ENCODE measurements at places on chromosomes 7 and 10.
A peak's percentile ranks its signal among the peaks of the same experiment; 100 is the strongest.

DNA sequence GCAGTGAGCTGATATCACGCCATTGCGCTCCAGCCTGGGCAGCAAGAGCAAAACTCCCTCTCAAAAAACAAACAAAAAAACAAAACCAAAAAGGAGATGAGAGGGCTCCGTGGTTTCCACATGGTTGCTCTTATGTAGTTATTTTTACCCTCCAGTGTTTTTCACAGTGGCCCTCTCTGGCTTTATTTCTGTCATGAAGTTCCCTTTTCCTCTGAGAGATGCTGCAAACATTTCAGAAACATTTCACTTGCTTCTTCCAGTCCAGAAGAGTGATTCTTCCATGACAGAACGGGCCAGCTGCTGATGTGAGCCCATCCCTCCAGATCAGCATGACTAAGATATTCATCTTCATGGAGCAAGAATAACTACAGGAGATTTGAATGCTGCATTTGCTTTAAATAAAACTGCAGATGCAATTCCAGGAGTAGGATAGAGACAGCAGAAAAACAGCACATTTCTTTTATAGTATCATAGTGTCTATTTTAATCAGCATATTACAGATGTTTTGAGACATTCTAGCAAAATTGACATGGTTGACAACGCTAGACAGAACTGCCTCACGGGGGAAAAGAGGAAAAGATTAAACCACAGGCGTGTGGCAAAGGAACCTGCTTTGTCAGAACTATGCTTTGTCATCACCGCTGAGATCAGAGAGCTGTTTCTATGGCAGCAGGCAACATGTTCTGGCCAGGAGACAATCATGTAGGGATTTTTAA is 40.3 kb downstream of the NRCAM start:
- peak; percentile 29 for DNase-seq

DNA sequence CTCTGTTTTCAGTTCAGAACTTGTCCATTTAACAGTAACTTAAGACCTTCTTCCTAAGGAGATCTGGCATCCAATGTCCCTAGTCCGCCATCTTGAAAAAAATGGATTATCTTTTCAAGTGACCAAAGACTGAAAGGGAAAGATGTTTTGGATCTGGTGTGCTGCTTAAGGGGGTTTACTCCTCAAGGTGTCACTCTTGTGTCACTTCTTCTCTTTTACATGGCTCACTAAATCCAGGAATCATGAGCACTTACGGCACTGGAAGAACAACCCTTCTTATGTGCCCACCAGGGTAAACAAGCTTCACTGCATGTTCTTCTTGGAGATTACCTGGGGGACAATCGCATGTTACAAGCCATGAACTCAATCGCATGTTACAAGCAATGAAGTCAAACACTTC is 43.7 kb downstream of the ANXA8 start:
- DNase-seq: no peak

GRCh38 chr7:108592646-108593201 is 23.1 kb downstream of the DNAJB9 start:
- DNase-seq: peak; percentile 63

GRCh38 chr7:20224025-20224424 is 6.8 kb upstream of the MACC1 start:
- no peak for DNase-seq

- DNase-seq: no peak
Measured at GRCh38 chr10:127033216-127034033, 128.2 kb downstream of the DOCK1 start.

- no peak for DNase-seq
Measured at GRCh38 chr7:73717025-73717807, 2.3 kb downstream of the STX1A start.

DNA sequence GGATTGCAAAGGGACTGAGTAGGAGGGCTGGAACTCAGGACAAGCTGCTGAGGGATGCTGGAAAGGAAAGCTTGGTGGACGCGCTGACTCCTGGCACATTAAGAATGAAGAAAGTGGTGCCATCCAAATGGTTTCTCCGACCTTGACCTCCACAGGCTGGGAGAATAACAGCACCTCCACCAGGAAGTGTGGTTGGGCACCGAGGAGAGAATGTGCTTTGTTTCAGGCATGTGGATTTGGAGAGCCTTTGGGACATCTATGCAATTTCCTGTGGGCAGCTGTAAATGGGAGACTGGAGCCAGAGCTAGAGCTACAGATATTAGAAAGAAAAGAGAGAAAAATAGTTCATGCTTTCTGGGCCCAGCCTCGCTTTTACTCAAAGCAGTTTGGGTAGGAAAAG is 29.8 kb upstream of the HABP2 start:
- DNase-seq: no peak

- DNase-seq: no peak
Measured at GRCh38 chr10:25639646-25640045, 294.4 kb upstream of the MYO3A start.

GRCh38 chr7:42115795-42116194 is 121.2 kb downstream of the GLI3 start:
- no peak for DNase-seq

DNA sequence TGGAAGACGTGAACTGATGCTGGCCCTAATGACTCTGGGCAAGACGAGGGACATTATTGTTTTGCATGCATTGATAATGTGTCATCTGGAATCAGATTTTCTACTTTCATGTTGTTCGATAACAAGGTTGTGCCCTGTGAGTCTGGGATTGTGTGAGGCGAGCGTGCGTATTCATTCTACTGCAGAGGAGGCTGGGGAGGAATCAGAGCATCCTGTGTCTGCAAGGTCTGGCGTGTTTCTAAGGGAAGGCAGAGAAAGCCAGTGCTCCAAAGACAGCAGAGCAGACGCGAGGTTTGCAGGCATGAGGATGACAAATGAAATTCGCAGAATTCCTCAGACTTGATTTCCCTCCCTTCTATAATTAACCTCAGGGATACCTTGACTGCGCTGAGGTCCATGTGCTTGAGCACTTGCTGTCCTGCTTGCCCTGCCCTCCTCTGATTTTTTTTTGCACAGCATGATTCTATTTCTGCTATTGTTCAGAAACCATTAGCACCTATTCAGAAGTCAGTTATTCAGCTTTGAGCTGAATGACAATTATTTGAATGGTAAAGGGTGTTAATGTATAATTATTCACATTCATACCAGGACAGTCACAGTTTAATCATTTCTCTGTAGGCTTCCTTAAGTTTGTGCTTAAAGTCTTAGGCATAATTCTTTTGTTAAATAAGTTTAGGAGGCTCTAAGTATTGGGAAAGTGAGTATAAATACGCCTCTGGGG is 233.6 kb downstream of the EBF3 start:
- DNase-seq: no peak

DNA sequence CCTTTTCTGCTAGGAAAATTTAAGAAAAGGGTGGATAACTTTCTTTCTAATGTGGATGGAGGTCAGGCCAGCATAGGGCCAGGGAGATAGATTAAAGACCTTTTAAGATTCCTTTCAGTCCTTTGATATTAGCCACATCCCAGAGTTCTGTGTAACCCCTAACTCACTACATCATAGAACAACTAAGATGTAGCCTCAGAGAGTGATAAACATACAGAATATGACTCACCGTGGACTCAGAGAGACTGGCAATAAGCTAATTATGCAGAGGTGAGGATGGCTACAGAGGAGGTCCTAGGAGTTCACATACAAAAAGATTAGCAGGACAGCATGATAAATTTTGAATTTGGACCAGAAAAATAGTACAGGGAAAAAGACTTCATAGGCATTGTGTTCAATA is 141.0 kb downstream of the AOAH start:
- no peak for DNase-seq

DNA sequence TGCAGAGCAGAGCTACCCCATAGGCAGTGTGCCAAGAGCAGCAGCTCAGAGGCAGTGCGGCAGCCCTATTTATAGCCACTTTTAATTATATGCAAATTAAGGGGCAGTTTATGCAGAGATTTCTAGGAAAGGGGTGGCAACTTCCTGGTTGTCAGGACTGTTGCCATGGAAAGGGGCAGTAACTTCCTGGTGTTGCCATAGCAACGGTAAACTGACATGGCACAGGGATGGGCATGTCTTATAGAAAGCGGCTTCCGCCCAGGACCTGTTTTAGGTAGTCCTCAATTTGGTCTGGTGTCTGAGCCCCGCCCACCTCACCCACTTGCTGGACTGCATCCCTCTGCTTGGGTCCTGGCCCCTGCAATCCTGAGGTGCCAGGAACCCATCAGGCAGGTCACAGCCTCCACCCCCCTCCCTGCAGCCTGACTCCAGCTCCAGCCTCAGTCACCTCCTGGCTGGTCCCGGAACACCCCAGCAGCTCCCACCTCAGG is 115.8 kb downstream of the TMEM130 start:
- DNase-seq: peak; percentile 18

DNA sequence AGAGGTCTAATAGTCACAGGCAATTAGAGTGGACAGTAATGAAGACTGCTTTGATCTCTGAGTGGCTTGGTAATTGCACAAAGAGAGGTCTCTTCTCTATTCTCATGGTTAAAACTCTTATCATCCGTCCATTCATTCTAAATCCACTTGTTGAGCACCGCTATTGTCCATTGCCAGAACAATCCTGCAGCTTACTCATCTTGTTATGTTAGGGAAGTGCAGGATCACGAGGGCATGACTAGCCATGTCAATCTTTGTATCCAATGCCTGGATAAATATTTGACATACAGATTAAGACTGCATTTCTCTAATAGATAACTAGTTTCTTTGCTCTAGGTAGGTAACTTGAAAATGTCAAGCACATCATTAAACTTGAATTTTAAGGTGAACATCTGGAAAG is 14.9 kb downstream of the SFTPD start:
- DNase-seq: no peak

- no peak for DNase-seq
Measured at GRCh38 chr10:15364001-15364400, 7.1 kb downstream of the FAM171A1 start.

DNA sequence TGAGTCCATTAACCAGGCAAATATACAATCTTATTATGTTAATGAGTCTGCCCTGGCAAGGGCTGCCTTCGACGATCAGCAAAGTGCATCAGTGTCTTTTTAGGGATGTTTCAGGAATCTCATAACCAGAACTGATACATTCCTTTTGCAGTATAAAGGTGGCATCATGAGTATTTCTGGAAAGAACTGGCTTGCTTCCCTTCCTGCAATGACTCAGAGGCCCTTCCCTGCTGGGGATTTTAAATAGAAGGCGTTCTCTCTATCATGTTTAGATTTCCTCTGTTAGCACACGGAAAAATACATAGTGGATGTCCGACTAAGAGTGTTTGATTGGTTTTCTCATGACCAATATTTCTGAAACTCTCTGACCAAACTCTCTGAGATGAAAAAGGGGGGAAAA is 1.8 kb downstream of the NPS start:
- DNase-seq: no peak

DNA sequence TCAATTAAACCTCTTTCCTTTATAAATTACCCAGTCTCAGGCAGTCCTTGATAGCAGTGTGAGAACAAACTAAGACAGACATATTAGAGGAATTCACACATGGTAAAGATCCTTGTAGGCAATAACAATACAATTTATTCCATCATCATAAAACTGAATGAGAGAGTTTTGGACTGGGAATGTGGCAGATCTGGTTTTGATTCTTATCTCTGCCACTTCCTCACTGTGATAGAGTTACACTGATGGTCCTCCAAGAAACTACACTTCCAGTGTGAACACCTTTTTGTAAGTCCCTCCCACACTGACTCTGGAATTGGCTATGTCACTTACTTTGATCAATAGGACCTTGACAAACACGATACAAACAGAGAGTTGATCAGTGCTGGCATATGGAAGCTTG is 2.9 kb downstream of the ENO4 start:
- DNase-seq: no peak

- DNase-seq: no peak
Measured at GRCh38 chr7:116715077-116715476, 43.1 kb downstream of the MET start.

DNA sequence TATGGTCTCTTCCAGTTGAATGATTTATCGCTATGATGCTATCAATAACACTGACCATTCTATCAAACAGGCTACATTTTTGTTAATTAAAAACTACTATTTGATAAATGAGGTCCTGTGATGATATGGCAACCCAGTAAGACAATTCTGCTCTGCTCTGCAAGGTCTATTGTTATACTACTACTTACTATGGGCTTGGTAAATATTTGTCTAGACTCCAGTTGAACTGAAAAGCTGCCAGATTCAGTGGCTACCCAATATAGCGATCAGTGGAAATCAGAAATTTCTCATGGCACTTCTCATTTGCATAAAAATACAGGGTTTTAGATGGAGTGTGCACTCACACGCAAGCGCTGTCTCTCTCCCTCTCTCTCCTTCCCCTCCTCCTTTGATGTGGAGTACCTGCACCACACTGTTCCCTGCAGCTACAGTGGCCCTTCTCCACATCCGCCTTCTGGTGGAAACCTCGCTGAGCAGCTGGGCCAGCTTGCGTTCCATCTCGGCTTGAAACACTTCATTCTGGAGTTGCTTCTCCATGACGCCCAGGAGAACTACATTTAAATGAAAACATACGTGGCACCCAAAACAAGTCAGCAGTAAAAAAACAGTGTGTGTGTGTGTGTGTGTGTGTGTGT is 77.9 kb downstream of the KIAA1549 start:
- no peak for DNase-seq

DNA sequence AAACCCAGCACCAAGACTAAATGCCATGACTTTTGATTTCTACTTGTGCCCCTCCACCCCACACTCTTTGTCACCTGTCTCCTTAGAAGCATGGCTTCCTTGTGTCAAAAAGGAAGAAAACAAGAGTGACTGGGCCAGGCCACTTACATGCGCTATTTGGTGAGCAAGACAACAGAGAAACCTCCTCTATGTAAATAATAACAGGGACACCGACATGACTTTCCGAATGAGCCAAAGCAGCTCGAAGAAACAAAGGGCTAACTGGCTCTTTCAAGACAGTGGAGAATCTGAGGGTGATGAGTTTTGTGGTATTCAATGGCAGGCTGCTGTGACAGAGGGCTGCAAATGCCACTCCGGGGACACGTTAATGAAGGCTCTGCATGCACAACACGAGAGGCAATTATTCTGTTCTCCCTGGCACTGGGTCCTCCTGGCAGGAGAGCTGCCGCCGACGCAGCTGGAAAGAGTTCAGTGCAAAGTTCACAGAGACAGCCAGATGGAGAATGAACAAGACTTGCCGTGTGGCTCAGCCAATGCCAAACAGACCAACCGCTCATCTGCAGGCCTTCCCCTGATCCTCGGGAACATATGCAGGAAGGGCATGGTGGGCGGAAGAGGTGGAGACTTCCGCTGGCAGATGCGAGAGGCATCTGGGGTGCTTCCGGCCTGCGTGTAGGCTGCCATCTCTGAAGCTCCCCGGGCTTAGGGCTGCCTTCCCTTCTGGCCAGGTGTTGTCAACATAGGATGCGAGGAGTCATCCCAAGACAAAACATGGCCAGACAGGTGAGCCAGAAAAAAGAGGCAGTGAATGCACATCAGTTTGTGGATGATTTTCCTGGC is 59.1 kb upstream of the SMNDC1 start:
- DNase-seq: no peak

GRCh38 chr10:131102676-131103075 is 208.8 kb downstream of the TCERG1L start:
- DNase-seq: no peak

- no peak for DNase-seq
Measured at GRCh38 chr7:12373580-12374263, 29.9 kb downstream of the VWDE start.

- DNase-seq: no peak
Measured at GRCh38 chr7:5678295-5679047, 103.0 kb downstream of the RNF216 start.
